ENCODE measurements at places on chromosomes 11 and 22.

DNA sequence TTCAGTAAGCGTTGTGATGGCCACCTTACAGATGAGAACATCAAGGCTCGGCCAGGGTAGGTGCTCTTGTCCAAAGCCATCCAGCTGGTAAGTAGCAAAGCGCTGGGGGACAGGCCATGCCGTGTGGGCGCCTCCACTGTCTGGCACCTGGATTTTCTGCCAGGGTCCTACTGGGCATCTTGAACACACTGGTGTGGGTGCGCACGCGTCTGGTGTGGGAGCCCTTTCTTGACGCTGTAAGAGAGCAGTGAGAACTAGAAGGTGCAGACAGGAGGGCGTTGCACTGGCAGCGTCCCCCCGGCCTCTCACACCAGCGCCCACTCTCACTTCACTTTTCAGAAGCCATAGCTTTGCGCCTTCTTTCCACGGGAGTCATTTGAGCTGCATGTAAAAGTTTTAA, 296.6 kb downstream of the TBC1D22A start:
- DNase-seq = no peak

GRCh38 chr11:57777969-57778317, 16.3 kb downstream of the CTNND1 start:
- DNase-seq = peak; percentile 51

- no peak for DNase-seq
These were observed 400.2 kb downstream of the MN1 start for GRCh38 chr22:27401321-27401720.

DNA sequence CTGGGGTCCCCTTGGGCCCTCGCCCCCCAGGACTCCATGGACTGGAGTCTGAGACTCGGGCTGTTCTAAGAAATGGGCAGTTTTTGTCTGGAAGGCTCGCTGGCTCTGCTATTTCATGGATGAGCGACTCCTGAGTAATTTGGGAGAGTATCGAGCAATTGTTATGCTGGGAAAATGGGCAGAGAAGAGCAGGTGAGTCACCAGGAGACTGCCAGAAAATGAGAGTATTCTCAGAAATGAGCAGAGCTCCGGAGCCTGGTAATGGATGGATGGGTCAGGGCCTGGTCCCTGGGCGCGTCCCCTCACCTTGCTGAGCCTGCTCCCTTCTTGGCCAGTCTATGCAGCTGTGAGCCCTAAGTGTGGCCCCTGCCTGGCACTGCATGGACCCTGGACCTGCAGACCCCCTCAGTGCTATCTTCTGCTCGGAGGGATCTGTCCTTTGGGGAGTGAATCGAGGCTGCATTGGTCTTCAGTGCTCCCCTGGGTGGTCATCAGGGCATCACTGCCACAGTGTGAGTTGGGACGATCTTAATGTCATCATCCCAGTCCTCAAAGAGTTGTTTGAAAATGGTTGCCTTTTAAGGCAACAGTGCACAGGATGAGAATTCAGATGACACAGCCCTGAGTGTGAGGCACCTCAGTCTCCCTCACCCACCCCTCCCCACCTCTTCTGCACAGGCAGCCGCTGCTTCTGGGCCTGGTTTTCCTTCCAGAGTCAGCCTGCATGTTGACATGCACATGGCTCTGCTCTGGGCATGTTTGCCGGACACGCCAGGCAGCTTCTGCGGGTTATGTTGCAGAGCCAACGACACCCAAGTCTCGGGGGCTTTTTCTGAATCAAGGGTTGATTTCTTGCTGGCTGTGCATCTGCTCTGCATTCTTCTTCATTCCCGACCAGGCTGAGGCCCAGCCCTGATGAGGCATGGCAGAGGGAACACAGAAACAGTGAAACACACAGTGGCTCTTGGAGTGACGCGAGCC, 519.0 kb downstream of the TBC1D22A start:
- peak; percentile 43 for DNase-seq

DNA sequence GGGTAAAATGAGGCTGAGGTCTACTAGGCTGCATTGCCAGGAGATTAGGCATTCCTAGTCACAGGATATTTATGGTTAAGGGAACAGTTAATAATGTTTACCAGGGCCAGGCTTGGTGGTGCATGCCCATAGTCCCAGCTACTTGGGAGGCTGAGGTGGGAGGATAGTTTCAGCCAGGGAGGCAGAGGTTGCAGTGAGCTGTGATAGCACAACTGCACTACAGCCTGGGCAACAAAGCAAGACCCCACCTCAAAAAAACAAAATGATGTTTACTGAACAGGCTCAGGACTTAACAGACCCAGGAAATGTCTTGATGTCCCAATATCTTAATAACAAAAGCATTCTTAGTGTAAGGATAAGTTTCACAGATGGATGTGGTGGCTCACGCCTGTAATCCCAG, 2.8 kb upstream of the MRPL16 start:
- no peak for DNase-seq

GRCh38 chr22:30609260-30610185, 2.5 kb downstream of the TCN2 start:
- DNase-seq = peak; percentile 84

- no peak for DNase-seq
These were observed 25.1 kb upstream of the TMEM135 start for GRCh38 chr11:87012673-87013072.

- DNase-seq = peak; percentile 54
These were observed 45.5 kb downstream of the PIWIL3 start for GRCh38 chr22:24728790-24729637.

DNA sequence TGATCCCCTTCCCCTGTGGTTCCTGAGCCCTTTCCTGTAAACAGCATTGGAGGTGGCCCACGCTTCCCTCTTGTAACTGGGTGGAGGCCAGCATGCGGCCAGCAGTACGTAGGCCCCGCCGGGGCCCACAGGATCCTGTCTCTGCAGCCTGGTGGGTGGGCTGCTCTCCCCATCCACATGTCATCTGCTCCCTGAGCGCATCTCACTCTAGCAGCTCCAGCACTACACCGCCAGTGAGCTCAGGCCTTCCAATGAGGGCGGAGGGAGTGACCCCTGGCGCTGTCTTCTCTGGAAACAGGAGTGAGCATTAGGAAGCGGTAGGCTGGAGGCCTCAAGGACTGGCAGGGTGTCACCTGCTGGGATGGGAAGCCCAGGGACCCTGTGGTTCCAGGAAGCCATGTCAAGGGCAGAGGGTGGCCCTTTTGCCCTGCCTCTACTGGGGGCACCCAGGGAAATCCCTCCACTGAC, 363.9 kb downstream of the TBC1D22A start:
- no peak for DNase-seq

DNA sequence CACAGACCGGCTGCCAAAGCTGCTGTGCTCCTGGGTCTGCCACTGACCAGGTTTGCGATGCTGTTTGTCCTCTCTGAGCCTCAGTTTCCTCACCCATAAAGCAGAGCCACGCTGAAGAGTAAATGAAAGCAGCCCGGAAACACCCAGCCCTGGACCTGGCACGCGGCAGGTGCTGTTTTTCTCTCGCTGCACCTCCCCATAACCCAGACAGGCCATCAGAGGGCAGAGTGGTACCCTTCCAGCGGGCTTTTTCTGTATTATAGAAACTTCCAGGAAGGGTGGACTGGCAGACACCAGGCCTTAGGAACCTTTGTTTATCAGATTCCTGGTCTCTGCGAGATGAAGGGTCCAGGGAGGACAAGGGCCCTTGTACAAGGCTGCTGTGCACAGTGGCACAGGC, 17.9 kb upstream of the FGF19 start:
- DNase-seq = no peak

DNA sequence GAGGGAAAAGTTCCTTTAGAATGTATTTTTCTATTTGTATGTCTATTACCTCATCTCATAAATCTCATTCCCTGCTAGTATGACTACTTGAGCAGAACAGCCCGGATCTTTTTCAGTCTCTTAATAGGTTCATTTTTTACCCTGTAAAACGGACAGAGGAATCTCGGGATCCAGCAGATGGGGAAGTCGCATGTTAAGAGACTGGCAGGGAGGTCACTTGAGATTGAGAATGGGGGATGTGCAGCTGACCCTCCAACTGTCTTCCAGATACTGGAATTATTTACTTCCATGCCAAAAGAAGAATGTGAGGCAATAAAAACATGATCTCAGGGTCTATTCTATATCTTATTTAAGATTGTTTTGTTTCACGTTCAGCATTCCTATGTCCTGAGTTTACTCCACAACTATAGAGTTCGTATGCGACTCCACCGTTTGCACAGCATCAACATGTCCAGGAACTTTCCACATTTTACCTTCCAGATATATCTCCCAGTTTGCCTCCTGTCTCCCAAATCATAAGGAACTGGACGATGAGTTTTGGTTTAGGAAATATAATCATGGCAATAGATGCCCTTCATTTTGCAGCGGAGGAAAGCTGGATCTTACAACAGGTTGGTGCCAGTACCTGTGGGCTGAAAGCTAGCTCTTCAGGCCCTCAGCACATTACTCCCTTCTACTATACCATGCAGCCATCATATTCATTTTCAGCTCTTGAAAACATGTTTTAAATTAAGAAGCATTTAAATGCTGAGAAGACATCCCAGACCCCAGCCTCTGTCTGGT, 181.5 kb downstream of the MAML2 start:
- DNase-seq = peak; percentile 60

- peak; percentile 76 for DNase-seq
These were observed 70.3 kb downstream of the MAML2 start for GRCh38 chr11:96272529-96273222.

GRCh38 chr11:134485316-134485715, 73.3 kb upstream of the B3GAT1 start:
- no peak for DNase-seq

- DNase-seq = no peak
These were observed 26.4 kb upstream of the OR8D2 start for GRCh38 chr11:124346311-124346955.

DNA sequence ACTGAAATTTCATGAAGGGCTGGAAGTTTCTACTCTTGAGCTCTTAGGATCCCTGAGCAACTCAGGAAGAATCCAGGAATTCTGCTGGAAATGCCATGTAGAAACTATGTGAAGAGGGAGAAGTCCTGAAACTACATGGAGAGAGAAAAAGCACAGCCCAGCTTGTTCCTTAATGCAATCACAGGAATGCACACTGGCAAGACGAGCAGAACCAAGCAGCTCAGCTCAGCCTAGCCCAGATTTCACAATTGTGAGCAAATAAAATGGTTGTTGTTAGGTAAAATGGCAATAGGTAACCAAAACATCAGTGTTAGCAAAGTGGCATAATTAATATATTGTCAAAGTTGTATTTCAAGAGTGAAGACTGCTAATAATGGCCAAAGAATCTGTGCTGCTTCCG, 28.1 kb downstream of the ZNF214 start:
- peak; percentile 11 for DNase-seq

All from astrocyte of the spinal cord (primary cell).